Natural killer cell treated with Interleukin-12 subunit alpha and Interleukin-12 subunit beta and Interleukin-15 and Interleukin-18, amount 100 ng/mL, for 72 hours (primary cell): ENCODE measurements at places on chromosomes 16 and 17. TPM values are rescaled to one million over a fixed set of nuclear protein-coding genes. Genes with fewer than 3 reads are reported as not detected.

GRCh38 chr17:6894206-6894528, 62.6 kb upstream of the TEKT1 start:
- DNase-seq = no peak

DNA sequence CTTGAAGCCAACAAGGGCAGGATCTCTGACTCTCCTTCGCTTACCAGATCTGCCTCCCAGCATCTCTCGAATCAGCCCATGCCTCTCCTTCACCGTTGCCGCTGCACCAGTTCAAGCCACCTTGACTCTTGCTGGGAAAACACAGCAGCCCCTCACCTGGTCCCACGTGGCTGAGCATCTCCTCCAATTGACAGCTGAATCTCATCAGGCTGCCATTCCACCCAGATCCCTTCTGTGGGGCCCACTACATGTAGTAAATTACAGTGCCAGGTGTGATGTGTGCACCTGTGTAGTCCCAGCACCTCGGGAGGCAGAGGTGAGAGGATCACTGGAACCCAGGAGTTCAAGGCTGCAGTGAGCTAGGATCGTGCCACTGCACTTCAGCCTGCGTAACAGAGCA, 37.8 kb upstream of the C16orf78 start:
- no peak for DNase-seq

DNA sequence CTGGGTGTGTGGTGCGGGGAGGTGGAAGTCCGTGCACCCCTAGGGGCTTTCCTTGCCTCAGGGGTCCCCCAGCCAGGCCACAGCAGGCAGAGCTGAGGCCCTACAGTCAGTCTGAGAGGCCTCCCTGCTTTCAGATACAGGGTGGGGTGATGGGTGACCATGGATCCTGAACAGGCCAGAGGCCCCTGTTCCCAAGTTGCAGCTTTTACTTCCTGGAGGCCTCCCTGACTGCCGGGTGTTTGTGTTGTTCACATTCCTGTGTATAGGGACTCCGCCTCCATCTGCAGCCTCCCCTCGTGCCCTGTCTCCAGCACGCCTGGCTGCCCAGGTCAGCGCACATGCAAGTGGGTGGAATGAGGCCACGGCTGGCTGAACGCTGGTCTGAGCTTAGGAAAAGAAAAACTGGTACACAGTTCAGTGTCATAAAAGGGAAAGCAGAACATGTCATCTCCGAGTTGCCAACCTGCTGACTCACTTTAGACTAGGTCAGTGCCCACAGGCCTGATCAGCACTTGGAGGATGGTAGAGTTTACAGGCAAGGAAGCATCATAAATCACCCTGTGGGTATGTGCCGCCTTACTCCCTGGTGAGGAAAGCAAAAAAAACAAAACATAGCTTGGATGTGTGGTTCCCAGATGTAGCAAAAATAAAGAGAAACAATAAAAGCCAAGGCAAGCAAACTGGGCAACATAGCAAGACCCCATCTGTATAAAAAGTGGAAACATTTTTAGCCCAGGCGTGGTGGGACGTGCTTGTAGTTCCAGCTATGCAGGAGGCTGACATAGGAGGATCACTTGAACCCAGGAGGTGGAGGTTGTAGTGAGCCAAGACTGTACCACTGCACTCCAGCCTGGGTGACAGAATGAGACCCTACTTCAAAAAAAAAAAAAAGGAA, 6.2 kb upstream of the SLC7A6 start:
- no peak for DNase-seq

LPO gene
- not detected for total RNA-seq

GRCh38 chr16:87976665-87977064, 25.4 kb downstream of the BANP start:
- no peak for DNase-seq

EPX gene
- not detected for total RNA-seq

DNA sequence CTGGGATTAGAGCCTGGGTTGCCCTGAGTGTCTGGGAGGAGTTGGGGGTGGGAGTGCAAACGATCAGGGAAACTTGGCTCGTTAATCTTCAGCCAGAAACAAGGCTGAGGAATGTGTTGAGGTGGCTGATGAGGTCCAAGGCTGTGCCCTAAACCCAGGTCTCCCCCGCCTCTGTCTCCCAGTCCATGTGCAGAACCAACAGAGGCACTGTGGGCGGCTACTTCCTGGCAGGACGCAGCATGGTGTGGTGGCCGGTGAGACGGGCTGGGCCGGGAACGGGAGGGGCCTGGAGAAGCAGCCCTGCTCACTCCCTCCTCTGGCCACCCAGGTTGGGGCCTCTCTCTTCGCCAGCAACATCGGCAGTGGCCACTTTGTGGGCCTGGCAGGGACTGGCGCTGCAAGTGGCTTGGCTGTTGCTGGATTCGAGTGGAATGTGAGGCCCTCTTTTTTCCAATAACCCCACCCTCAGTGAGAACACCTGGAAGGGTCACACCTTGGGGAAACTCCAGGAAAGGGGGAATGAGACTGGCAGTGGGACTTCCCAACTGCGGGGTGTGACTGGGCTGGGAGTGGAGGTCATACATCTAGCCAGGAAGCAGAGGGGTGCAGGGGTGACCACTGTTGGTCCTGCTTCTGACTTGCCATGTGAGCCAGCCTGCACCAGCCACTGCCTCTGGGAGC, 1.7 kb downstream of the SLC5A2 start:
- no peak for DNase-seq

DNA sequence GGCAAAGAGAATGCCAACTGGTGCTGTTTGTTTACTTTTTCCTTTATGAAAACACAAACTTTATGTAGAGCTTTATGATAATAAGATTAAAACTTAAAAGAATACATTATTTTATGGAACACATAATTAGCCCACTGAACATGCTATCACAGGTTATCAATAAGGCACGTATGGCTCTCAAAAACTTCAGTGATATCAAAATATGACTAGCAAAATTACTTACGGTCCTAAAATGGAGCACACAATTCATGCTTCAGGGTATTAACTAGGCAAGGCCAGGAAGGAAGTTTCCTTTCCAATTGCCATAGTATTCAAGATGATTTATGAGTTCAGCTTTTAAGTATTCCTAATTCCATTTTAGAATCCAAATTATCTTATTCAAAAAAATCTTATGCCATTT, 3.6 kb downstream of the RNF43 start:
- no peak for DNase-seq

DNA sequence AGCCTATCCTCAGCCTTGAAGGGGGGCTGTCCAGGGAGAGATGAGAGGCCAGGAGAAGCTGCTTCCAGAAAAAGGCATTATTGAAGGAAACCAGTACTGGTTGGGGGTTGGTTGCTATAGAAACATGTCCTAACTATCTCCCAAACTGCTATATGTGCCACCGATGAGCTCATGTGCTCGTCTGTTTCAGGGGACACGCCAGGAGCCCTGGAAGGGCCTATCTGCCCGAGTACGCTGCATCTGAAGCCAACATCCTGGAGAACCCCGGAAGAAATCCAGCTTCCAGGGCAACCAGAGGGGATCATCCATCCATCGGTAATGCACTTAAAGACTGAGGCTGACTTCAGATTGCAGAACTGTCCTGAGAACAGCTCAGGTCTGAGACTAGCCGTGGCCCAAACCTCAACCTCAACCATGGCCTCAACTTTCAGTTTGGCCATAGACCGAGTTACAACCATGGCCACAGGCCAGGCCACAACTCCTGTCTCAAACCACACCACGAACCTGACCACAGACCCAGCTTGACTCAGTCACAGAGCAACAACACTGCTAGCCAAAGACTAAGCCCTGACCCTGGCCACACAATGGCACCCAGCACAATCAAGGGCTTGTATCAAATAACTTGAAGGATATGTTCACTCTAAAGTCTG, 10.2 kb downstream of the PITPNM3 start:
- DNase-seq = no peak

TM4SF5 gene
- not detected for total RNA-seq

DNA sequence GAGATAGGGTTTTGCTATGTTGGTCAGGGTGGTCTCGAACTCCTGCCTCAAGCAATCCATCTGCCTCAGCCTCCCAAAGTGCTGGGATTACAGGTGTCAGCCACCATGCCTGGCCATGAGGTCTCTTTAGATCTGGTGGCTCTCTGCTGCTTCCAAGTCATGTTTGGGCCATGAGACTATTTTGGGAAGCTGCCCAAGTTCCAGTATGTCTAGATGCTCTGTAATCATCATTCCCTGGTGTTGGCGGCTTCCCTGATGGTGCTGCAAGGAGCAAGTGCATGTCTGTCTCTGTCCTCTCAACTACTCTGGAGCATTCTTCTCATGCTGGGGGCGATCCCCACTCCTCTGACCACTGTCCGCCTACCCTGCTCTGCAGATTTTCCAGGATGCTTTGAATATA, 6.4 kb upstream of the ODF4 start:
- no peak for DNase-seq

EPN3 gene
- not detected for total RNA-seq

- DNase-seq = no peak
Observed at GRCh38 chr16:57745768-57746167, 10.2 kb downstream of the KATNB1 start.

- DNase-seq = no peak
Observed at GRCh38 chr16:81296631-81297030, 18.1 kb upstream of the GAN start.

- DNase-seq = no peak
Observed at GRCh38 chr16:77856438-77857160, 68.2 kb downstream of the VAT1L start.

DNA sequence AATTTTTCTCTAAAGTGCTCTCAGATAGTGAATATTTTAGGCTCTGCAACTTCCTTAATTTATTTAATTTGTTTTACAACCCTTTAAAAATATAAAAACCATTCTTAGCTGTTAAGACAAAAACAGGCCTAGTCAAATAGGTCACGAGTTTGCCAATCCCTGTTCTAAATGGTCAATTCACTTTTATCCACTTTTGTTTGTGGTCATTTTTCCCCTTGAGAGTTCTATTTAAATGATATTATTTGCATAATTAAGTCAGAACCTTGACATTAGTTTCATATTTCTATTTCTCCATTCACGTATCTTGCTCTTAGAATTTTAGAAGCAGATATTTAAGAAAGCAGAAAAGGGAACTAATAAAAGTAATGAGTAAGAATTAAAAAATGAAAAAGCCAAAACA, 4.0 kb downstream of the AMFR start:
- DNase-seq = no peak

SLC25A10 gene
- 17.5 TPM for total RNA-seq

DNA sequence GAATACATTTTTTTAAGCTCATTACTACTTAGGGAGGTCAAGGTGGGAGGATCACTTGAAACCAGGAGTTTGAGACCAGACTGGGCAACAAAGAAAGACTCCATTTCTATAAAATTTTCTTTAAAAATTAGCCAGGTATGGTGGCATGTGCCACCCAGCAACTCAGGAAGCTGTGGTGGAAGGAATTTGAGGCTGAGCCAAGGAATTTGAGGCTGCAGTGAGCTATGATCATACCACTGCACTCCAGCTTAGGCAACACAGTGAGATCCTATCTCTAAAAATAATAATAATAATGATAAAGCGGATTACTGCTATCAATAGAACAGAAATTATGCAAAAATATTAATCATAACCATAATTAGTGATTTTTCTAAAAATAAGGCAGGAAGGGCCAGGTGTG, 170.3 kb downstream of the COPRS start:
- DNase-seq = no peak

DNA sequence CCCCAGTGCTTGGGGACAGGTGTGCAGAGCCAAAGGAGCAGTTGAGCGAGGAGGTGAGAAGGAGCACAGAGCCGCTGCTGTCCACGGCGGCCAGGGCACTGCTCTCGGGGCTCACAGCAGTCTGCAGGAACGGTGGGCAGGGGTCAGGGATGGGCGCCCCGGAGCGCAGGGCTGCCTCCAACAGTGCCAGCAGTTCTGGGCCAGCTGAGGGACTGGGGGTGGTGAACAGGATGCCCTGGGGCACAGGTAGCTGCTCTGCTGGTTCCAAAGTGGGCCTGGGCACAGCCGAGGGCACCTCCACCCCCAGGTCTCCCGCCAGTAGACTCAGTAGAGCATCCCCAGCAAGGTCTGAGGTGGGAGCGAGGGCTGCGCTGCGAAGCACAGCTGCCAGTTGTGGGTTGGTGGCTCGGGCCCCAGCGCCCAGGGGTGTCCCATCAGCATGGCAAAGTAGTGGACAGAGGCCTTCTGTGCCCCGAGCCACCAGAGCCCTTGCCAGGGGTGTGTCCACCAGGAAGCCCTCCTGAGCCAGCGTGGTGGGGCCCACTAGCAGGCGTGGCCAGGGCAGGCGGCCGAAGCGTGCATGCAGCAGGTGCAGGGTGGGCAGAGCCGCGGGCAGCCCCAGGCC, 1.9 kb downstream of the GGT6 start:
- no peak for DNase-seq

GRCh38 chr16:12371497-12371896, 395.0 kb downstream of the SNX29 start:
- no peak for DNase-seq

ZACN gene
- 0.52 TPM for total RNA-seq

DNA sequence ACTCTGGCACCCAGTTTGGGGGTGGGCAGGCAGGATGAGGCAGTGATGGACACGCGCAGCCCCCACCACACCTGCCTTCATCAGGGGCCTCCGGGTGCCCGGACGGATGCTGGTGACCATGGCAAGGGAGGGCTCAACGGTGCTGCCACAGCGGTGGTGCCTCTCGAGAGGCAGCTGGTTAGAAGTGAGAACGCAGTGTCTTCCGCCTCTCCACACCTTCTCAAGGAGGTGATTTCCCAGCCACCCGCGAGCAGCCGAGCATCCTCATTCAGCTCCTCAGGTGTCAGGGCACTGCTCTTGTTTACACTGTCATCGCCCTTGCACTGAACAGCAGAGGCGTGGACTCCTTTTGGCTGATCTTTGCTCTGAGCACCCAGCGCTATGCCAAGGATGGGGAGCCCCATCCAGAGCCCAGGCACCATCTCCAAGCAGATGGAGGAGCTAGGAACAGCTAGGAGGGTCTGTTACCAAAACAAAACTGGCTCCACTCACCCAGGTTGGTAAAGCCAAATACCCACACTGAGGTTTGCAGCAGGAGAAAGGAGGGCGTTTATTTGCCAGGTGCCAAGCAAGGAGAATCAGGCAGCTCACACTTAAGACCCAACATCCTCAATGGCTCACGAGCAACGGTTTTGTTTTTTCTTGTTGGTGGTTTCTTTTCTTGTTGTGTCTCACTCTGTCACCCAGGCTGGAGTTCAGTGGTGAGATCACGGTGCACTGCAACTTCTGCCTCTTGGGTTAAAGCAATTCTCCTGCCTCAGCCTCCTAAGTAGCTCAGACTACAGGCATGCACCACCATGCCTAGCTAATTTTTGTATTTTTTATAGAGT, 174.3 kb upstream of the TNRC6C start:
- DNase-seq = peak; percentile 80

SPN gene
- 132 TPM for total RNA-seq

EFNB3 gene
- not detected for total RNA-seq

- DNase-seq = no peak
Observed at GRCh38 chr16:78505544-78506366, 406.3 kb downstream of the WWOX start.

CD19 gene
- total RNA-seq = 1.7 TPM

NRN1L gene
- total RNA-seq = 1.2 TPM

ACSM2B gene
- total RNA-seq = not detected

- DNase-seq = peak; percentile 32
Observed at GRCh38 chr16:57614944-57615343, 13.5 kb upstream of the ADGRG1 start.

CA7 gene
- total RNA-seq = not detected

GRCh38 chr16:31134625-31135534, 647 bp downstream of the PRSS8 start:
- no peak for DNase-seq
